ENCODE measurements at places on chromosomes 5 and 9. TPM values are rescaled to one million over a fixed set of nuclear protein-coding genes. Genes with fewer than 3 reads are reported as not detected.

DNA sequence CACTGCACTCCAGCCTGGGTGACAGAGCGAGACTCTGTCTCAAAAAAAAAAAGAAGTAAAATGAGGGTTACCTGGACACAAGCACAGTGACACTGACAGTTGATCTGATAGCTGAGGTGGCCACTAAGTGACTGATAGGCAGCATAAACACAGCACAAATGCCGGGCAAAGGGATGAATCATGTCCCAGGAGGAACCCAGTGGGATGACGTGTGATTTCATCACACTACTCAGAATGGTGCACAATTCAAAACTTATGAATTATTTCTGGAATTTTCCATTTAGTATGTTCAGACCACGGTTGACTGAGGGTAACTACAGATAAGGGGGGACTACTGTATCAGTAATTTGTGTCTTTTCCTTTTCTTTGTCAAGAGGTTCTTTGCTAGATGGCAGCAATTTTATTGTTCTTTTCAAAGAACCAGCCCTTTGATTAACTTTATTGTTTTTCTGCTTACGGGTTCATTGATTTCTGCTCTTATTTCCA, 34.3 kb upstream of the RNF130 start:
- no peak for DNase-seq

DNA sequence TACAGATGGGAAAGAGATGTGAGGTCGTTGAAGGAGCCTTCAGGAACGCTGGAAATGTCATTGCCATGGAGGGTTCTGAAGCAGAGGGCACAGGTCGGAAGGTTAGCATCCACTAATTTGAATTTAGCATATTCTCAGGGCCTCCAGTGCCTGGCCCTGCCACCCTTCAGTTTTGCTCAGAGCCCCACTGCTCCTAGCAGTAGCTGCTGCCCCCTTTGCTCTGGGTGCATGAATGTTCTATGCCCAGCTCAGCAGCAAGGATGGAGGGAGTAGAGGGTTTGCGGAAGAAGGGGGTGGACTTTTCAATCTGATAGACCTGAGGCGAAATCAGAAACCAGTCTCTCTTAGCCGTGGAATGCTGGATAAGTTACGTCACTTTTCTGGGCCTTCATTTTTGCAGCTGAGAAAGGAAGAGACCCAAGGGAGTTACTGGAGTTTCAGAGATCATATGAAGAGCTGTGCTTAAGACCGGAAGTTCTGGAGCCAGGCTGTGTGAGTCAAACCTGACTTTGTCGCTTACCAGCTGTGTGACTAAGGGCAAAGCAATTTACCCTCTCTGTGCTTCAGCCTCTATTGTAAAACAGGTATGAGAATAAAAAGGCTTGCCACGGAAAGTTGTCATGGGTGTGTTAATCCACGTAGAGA, 133.2 kb upstream of the PANK3 start:
- DNase-seq = no peak

DNA sequence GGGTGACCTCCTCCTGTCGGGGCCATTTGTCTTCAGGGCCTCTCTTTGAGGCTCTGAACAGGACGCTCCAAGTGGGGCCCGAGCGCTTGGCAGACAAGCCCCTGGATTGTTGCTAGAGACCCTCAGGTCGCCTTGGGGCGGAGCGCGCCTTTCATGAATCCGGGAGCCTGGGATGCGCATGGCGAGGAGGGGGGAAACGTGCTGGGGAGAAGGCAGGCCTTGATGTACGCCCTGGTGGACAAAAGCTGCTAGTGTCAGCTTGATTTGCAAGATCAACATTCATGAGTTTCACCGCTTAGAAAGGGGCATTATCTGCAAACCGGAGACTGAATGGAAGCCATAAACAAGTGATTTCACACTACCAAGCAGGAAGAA, 226.3 kb downstream of the SMARCA2 start:
- peak; percentile 56 for DNase-seq

GRCh38 chr5:50962934-50963872, 296.8 kb downstream of the PARP8 start:
- peak; percentile 89 for DNase-seq

DNA sequence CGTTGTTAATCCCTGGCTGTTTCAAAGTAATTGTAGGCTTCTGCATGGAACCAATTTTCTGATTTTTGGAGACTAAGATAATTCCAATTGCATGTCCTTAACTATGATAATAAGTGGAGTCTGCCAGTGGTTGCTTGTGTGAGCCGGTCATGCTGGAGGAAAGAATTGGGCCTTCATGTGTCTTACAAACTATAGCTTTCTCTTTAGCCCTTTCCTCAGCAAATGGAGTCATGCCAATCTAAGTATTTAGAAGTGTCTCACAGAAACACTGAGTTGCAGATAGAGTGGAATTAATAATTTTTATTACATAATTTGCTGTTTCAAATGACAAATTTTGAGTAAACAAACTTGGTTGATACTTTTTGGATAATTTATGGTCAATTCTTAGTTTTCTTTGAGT, 200.4 kb downstream of the FBXL7 start:
- DNase-seq = no peak

GRCh38 chr9:131627648-131628458, 82.5 kb downstream of the PRRT1B start:
- peak; percentile 89 for DNase-seq

DNA sequence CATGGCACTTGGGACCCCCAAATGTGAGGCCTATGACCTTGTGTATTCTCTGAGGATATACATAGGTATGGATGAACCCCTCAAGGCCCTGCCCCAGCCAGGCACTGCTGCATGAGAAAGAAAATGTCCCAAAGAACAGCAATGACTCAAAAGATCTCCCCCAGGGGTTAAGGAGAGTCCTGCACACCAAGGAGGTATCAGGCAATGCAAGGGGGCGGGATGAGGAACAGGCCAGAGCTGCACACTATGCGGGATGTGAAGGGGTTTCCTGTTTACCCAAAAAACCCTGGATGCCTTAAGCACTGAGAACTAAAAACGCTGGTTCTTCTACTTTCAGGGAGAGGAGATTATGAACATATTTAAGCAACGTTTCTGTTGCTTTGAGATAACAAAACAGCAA, 3.4 kb downstream of the RAPGEF1 start:
- DNase-seq = peak; percentile 76

DNA sequence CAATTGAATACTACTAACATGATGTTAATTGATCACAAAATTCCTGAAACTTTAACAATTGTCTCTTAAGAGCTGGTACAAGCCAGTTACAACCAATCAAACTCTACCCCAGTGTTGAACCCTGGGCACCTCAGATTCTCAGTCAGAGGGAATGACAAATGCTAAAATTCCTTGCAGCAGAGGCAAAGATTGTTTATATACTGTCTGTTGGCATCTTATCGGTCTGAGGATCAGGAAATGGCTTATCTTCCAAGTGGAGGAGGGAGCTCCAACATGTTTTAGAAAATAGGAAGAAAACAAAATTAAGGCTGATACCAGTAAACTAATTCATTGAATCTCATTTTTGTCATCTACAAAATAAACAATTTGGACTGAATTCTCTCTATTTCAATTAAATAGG, 527.8 kb upstream of the ZNF608 start:
- no peak for DNase-seq

GRCh38 chr5:128407944-128408343, 130.1 kb downstream of the FBN2 start:
- no peak for DNase-seq

DNA sequence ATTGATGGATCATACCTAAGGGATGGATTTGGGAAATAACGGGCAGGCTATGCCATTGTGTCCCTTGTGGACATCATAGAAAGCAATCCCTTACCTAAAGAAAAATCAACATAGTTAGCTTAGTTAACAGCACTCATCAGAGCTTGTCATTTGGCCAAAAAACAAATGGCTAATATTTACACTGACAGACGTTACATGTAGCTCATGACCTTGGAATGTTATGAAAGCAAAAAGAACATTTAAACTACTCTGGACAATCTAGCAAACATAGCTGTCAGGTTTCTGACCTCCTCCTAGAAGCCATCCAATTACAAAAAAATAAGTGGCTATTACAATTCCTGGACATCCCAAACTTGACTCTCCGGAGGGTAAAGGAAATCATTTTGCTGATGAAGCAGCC, 23.8 kb downstream of the TMEM232 start:
- no peak for DNase-seq

DNA sequence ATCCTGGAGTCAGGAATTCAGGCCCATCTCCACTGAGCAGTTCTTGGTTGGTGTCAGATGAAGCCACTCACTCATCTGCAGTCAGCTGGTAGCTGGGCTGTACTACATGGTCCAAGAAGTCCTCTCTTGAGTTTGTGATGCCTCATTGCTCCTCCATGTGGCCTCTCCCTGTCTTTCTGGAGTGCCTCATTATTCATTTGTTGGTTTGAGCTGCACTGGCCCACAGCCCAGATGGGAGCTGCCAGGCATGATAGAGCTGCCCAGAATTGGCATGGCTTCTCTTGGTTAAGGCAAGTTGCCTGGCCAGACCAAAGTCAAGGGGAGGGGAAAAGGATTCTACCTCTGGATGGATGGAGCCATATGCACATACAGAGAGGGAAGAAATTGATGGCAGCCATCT, 8.0 kb downstream of the PTCD2 start:
- DNase-seq = no peak

DNA sequence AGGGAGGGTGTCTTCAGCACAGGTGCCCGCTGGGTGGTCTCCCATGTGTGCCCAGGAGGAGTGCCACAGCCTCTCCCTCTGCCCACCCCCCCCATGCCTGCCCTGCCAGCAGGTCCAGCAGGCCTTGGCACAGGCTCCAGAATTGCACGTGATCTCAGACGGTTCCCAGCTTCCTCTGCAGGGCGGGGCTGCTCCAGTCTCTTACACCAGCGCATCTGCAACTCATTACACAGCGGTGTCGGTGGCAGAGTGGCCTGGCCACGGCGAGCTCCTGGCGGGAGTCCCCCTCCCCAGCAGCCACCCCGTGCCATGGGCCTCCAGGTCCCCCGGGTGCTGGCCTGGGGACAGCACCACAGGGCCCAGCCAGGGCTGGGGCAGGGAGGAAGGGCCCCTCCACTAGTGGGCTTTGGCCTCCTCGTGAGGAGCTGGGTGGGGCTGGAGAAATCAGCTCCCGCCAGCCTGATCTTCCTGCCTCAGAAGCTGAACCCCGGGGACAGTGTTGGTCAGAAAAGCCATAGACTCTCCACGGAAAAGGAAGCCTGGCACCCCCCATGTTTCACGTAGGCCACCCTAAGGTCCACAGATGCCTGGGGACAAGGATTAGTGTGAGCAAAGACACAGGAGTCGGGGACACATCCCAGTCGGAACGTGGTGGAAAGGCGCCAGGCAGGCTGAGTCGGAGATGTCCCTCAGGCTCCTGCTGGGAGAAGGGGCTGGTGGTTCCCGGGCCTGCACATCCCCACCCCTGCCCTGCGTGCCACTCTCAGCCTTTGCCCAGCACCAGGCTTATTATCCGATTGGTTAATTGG, 40.2 kb downstream of the RXRA start:
- no peak for DNase-seq

GRCh38 chr9:129336130-129336528, 158.1 kb upstream of the IER5L start:
- DNase-seq = no peak

GRCh38 chr5:102813740-102814139, 58.6 kb downstream of the PAM start:
- no peak for DNase-seq

- no peak for DNase-seq
Measured at GRCh38 chr9:23830929-23831730, 5.1 kb upstream of the ELAVL2 start.

- no peak for DNase-seq
Measured at GRCh38 chr9:108316630-108317029, 539.2 kb downstream of the ACTL7B start.

GRCh38 chr9:38362852-38363588, 29.5 kb upstream of the ALDH1B1 start:
- DNase-seq = peak; percentile 69

- DNase-seq = no peak
Measured at GRCh38 chr9:130045725-130046450, 2.9 kb upstream of the FNBP1 start.

- DNase-seq = no peak
Measured at GRCh38 chr9:112971415-112971814, 40.6 kb downstream of the ZNF883 start.

- DNase-seq = peak; percentile 66
Measured at GRCh38 chr9:99249619-99250018, 27.5 kb downstream of the SEC61B start.

- DNase-seq = no peak
Measured at GRCh38 chr5:154406231-154406630, 39.6 kb upstream of the SAP30L start.

GRCh38 chr9:132609829-132610228, 27.4 kb downstream of the BARHL1 start:
- DNase-seq = no peak

- DNase-seq = no peak
Measured at GRCh38 chr5:80884086-80884813, 75.9 kb upstream of the RASGRF2 start.

- DNase-seq = no peak
Measured at GRCh38 chr9:103804077-103804735, 289.9 kb upstream of the SMC2 start.

GRCh38 chr9:111922324-111923013, 25.9 kb downstream of the UGCG start:
- DNase-seq = no peak

- DNase-seq = peak; percentile 96
Measured at GRCh38 chr9:123929870-123930831, at the start of gene DENND1A. TSS of gene DENND1A (minus strand) at chr9:123930126. CDS start at chr9:123929905, 221 bp downstream.

GRCh38 chr5:168707716-168708695, 128.8 kb upstream of the PANK3 start:
- DNase-seq = no peak

GRCh38 chr9:134407121-134407779, 81.0 kb downstream of the RXRA start:
- DNase-seq = peak; percentile 94

GRCh38 chr5:146529984-146530383, 14.0 kb upstream of the GPR151 start:
- peak; percentile 69 for DNase-seq

DNA sequence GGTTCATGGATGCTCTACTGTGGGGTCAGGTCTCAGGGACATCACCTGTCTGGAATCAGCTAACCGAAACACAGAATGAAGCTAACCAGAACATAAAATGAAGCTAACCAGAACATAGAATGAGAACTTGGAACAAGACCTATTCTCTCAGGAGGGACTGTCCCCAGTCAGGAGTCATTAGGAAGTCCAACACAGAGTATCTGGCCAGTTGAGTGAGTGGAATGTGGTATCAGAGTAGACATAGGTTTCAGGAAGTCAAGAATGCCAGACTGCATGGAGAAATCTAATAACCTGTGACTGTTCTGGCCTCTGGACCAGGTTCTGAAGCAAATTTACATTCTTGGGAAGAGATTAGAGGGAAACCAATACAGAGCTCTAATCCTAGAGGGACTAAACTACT, 609.6 kb downstream of the PRELID2 start:
- DNase-seq = no peak

- DNase-seq = no peak
Measured at GRCh38 chr9:86918556-86918955, 28.8 kb downstream of the GAS1 start.

- DNase-seq = no peak
Measured at GRCh38 chr9:110891760-110892159, 146.5 kb downstream of the LPAR1 start.

- no peak for DNase-seq
Measured at GRCh38 chr9:131473198-131473885, 29.4 kb upstream of the POMT1 start.

KYAT1 gene
- 14.4 TPM for total RNA-seq

FOXD4L6 gene
- not detected for total RNA-seq

MELK gene
- total RNA-seq = 54.2 TPM

CDKN2A gene
- 3.7 TPM for total RNA-seq

GRM6 gene
- total RNA-seq = not detected

NMUR2 gene
- not detected for total RNA-seq

COMMD10 gene
- 24.4 TPM for total RNA-seq

CENPK gene
- total RNA-seq = 88.8 TPM

INSL6 gene
- not detected for total RNA-seq

RNF183 gene
- 0.12 TPM for total RNA-seq

MCTP1 gene
- total RNA-seq = not detected

BRINP1 gene
- not detected for total RNA-seq

MOCS2 gene
- total RNA-seq = 18.4 TPM

CDH9 gene
- total RNA-seq = not detected
